Hepatic stellate cell (primary cell): ENCODE measurements at places on chromosomes 4 and X.
A peak's percentile ranks its signal among the peaks of the same experiment; 100 is the strongest.

- DNase-seq = peak; percentile 2
These were observed 1814.9 kb downstream of the STIM2 start for GRCh38 chr4:28675582-28675981.

DNA sequence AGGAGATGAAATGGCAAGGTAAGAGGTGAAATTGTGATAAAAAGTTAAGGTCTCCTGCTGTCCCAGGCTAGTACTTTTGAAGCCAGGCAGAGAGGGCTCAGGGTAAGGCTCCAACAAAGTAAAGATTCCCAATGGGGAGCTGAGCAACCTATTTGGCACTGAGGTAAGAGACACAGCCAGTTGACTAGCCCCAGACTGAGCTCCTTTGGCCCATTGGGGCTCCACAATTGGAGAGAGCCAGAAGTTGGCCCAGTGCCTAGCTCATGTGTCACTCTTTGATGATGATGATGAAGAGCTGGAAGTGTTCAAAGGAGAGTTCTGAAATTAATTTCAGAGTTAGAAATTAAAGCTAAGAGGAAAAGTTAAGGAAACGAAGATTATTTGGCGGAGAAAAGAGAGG lies 94.6 kb downstream of the RLIM start:
- DNase-seq = no peak

DNA sequence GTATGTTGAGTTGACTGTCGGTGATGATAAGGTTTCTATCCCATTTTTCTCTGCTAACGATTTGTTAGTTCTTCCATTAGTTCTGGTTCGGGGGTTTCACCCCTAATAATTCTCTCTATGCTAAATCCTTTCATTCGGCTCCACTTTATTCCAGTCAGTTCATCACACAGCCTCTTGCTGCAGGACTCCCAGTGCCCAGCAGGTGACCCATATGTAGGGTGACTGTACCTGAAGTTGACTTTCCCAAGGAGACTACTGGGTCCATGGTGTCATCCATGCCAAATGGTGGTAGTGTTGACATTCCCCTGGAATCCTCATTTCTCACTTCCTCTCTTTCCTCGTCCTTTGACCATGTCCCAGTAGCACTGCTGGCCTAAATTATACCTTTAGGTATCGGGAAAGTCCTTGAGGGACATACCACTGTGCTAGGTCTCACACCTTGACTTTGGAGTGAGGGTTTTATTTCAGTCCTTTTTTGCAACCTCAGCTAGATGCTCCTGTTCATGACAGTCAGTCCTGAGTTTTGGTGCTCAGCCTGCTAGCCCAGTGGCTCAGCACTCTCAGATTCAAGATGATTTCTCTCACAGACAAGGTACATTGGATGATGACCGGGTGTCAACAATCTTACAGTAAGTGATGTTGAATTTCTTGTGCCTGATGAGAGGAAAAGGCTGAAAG lies 105.1 kb upstream of the ARHGAP24 start:
- no peak for DNase-seq

GRCh38 chr4:84753321-84753972 lies 170.5 kb downstream of the CDS1 start:
- no peak for DNase-seq

DNA sequence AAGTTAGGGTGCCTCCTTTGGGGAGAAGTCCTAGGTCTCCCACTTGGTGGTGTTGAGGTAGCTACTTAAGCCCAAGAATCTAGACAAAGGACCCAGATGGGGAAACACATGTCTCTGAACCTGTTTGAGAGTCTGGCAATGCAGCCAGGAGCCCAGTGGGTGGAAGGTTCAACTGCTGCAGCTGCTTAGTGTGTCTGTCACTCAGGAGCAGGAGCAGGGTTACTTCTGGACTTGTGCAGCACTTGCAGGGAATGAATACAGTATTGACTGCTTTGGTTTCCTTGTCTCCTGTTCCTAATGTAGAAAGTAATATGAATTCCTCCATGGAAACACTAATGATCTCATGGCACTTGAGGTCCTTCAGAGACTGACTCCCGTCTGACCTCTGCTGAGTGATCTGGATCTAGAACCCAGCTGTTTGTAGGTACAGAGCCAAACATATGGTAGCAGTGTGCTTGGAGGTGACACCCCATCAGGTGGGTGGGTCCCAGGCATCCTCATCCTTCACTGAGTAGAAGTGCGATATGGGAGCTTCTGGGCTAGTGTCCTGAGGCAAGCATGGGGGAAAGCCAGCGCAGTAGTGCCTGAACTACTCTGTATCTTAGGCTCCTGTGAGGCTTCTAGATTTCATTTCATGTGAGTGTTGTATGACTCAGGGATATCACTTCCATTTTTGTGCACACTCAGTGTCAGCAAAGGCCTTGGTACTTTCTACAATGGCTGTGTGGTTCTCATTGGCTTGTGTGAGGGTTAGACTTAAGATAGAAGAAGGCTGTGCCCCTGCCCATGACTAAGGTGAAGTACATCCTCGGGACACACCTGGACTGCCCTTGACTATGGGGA lies 85.0 kb upstream of the WDR1 start:
- DNase-seq = no peak

DNA sequence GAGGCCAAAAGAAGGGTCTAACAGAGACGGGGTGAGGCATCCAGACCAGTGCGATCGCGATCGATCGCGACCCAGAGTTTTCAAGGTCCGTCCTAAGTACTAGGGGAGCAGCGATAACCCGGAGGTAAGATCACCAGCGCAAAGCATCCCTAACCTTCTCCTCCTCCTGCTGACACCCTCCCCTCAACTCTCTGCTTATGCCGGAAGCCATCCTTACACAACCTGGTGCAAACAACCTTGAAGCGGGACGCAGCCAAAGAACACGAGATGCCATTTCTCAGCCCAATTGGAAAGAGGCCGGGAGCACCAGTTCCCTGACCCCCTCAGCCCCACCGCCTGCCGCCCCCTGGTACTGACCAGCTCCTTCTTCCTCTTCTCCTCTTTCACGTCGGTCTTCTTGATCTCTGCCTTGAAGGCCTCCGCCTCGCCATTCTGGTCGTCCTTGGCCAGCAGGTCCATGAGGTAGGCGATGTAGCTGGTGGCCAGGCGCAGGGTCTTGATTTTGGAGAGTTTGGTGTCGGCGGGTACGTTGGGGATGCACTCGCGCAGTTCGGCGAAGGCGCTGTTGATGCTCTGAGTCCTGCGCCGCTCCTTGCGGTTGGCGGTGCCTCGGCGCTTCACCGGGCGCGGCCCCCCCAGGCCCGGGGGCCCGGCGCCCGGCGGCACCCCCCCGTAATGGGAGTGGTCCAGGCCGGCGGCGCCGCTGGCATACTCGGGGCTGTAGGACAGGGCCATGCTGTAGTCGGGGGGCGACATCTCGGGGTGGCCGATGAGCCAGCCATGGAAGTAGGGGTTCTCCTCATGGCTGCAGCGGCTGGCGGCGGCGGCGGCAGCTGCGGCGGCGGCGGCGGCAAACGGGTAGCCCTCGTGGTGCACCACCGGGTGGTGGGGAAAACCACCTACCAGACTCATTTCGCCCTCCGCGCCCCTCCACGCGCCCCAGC lies 1.4 kb downstream of the HAND2 start:
- DNase-seq = peak; percentile 34

- no peak for DNase-seq
These were observed 466.8 kb upstream of the FAM241A start for GRCh38 chr4:111678479-111678878.

GRCh38 chr4:56552273-56552672 lies 46.7 kb downstream of the ARL9 start:
- no peak for DNase-seq

- DNase-seq = no peak
These were observed 37.0 kb upstream of the CD99L2 start for GRCh38 chrX:150935467-150935866.

DNA sequence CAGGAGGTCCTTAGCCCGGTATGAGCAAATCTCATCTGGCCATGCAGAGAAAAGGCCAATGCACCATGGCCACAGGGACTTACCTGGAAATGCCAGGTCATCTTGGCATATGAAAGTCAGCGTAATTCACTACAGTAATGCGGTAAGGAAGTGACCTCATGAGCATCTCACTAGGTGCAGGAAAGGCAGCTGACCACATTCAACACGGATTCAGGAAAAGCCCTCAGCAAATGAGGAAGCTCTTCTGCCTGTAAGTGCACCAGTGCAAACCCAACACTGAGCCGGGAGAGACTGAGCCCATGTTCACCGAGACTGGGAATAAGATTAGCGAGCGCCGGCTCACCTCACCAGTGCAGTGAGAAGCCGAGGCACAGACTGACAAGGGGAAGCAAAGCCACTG lies 23.7 kb downstream of the LRPAP1 start:
- DNase-seq = no peak

DNA sequence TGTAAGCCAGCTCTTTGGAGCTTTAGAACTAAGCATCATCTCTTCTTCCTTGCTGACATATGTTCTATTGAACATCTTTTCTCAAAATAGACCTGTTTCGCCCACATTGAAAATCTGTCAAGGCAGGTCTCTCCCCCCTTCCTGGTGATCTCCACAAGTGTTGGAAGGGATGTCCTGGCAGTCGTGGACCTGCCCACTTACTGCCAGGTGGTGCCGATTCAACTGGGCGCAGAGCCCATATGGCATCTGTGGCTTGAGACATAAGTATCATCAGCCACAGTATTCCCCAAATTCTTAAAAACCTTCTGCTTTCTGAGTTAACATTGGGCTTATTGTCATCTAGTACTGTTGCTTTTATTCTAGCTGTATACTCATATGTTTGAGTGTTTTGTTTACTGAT lies 969.3 kb upstream of the FTHL17 start:
- no peak for DNase-seq

GRCh38 chr4:139769364-139769763 lies 103.7 kb downstream of the MGST2 start:
- DNase-seq = no peak

- no peak for DNase-seq
These were observed 41.4 kb upstream of the PPP2R3B start for GRCh38 chrX:427812-428725.

DNA sequence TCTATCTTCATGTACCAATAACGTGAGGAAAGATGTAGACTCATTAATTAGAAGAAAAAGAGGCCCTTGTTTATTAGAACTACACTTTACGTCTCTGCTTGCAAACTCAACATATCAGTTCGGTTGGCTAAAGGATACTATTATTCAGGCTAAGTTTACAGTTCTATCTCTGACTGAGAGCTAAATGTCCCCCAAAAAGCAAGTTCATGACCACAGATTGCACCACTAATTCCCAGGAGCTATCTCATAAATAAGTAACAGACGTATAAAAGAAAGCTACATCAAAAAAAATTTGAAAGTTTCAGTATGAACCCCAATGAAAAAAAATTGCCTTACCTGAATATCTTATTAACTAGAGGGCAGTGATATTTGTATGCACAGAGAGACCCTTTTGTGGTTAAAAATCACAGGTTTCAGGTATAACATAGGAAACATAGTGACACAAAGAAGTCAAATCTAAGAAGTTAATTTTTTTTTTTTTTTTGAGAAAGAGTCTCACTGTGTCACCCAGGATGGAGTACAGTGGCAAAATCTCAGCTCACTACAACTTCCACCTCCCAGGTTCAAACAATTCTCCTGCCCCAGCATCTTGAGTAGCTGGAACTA lies 128.9 kb downstream of the MAB21L2 start:
- DNase-seq = no peak

DNA sequence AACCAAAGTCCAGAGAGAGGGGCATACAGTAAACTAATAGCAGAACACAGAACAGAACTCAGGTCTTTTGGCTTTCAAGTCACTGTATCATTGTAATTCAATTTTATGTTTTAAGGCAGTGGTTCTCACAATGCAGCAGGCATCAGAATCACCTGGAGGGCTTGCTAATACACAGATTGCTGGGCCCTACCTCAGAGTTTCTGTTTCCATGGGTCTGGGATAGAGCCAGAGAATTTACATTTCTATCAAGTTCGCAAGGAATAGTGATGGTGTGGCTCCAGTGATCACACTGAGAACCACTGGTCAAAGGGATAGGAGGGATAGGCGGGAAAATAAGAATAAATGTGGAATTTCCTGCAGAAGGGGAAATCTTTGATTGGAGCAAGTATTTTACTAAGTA lies 36.7 kb downstream of the LANCL3 start:
- no peak for DNase-seq

DNA sequence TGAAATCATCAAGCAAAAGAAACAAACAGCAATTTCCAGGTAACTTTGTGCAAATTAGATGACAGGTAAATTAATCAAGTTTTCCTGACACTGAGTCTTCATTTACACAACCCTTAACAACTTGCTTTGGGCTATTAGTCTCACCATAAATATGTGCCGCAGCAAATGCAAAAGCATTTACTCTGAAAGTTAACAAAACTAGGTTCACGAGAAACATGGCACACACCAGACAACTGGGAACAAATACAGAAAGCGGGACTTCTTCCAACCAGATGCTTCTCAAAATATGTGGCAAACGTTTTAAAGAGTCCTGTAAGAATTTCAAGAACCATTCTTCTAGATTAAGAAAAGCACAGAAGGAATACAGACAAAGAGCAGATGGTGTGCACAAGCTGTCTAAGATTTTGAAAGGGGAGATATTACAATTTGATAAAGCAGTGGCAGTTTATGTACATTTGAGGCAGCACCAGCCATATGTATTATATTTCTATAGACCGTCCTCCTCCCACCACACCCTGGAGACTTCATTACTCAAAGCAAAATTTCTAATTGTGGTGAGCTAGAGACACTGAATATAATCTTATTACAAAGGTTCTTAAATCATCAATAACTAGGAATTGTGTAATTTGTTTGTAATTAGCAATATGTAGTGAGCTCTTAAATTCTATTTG lies 192.5 kb upstream of the ADAMTS3 start:
- no peak for DNase-seq
